ENCODE measurements at places on chromosomes 7 and 10.
A peak's percentile ranks its signal among the peaks of the same experiment; 100 is the strongest.

GRCh38 chr7:78765943-78766729, 687.3 kb downstream of the MAGI2 start:
- peak; percentile 32 for DNase-seq

DNA sequence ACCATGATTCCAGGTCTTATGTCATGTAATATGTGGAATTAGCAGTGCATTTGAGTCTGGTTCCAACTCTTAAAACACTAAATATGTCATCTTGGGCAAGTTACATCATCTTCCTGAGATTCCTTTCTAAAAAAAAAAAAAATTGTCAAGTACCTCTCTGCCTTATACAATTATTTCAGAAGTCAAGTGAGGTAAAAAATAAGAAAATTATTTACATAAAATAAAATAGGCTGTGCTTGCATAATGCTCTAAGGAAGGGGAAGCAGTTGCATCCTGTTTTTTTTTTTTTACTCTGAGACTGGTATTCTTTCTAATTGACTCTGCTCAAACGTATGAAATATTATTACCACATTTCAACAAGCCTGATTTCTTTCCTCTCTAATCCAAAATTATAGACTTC, 55.1 kb upstream of the SEMA3A start:
- DNase-seq: no peak

- no peak for DNase-seq
Measured at GRCh38 chr7:148921806-148922205, 37.7 kb upstream of the EZH2 start.

GRCh38 chr10:133438711-133439273, 14.4 kb upstream of the SPRN start:
- DNase-seq: peak; percentile 9

DNA sequence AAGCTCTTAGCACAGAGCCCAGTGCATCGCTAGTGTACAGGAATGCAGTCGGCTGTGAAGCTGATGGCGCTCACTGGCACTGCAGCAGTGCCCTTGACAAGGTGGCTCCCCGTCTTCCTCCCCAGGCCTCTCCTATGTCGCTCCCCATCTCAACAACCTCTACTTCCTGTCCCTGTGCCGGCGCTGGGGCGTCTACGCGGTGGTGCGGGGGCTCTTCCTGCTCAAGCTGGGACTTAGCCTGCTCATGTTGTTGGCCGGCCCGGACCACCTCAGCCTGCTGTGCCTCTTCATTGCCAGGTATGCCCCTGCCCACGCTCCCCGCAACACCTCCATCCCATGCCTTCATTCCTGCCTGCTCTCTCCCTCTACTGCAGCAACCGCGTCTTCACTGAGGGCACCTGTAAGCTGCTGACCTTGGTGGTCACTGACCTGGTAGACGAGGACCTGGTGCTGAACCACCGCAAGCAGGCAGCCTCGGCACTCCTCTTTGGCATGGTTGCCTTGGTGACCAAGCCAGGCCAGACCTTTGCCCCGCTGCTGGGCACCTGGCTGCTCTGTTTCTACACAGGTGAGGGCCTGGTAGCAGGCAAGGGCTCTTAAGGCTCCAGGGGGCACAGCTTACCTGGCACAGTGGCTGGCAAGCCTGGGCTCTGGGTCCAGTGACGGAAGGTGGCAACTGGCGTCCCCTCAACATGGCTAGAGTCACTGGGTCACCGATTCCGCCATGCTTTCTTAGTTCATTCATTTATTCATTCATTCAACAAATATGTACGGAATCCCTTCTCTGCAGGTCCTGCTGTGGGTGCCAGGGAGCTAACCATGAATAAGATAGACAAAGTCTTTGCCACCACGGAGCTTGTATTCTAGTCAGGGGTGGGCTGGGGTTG, 22.3 kb upstream of the C10orf95 start:
- DNase-seq: no peak

GRCh38 chr10:132192991-132193665, 6.4 kb downstream of the DPYSL4 start:
- DNase-seq: no peak

GRCh38 chr10:99339077-99339476, 9.9 kb downstream of the CNNM1 start:
- DNase-seq: peak; percentile 60

GRCh38 chr10:114470956-114471905, 66.9 kb upstream of the AFAP1L2 start:
- DNase-seq: peak; percentile 64

DNA sequence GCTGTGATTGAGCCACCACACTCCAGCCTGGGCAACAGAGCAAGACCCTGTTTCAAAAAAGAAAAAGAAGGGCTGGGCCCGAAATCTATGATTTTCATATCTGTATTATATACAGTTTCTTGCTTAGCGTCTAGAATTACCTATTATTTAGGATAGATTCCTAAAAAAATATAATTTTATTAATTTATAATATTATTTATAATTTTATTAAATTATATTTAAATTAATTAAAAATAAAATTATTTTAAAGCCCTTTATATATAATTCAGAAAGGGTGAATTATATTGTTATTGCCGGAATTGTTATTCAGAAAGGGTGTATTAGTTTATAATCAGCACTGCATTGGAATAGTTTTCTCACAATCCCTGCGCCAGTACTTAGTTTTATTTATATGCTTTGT, 14.5 kb downstream of the PPP1R9A start:
- no peak for DNase-seq

DNA sequence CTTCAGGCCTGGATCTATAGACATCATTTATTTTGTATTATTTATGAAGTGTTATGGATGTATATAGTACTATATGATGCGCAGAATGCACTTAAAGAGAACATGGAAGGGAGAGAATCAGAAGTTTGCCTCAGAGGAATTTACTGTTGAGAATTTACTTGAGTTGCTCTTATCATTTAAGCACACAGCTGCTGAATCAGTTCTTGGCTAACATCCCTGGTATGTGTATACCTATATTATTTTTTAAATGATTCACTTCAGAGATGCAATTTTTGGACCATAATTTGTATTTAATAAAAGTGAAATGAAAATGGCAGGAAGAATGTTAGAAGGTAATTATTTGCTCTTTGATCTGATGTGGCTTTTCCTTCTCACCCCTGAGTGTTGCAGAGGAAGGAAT, 191.6 kb downstream of the BICC1 start:
- DNase-seq: peak; percentile 38

DNA sequence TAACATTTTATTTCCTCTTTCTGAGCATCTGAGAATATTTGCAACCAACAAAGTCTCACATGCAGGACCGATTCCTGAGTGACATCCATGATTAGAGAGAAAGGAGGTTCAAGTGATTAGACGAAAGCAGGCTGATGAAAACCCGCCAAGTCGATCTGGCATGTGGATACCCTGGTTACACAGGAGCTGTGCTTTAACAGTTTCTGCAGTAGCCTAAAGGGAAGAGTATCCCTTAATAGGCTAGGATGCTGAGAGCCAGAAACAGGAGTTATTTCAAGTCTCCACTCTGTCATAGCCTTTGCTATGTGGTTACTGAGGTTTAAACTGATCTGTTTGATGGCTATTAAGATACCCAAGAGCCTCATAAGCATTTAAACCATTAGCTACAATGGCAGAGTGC, 82.5 kb downstream of the PRKCQ start:
- DNase-seq: no peak

GRCh38 chr7:155506854-155507337, 39.5 kb downstream of the CNPY1 start:
- DNase-seq: no peak

DNA sequence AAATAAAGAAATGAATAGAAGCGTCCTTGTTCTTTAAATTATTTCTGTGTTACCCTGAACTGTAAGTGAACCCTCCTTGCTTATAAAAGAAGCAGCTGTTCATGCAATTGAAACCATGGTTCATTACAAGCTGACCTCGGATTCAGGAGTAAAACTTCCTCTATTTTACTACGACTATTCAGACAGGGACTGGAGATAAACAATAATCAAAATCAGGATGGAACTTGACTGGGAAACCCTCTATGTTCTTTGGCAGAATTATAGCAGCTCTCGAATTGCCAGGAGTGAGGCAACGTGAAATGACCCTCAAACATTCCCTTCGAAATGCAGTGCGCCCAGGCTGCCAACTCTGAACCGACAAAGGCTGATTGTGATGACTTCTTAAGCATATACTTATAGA, 172.1 kb downstream of the CYP26A1 start:
- DNase-seq: no peak

- no peak for DNase-seq
Measured at GRCh38 chr7:104208421-104208780, 588 bp upstream of the ORC5 start.

DNA sequence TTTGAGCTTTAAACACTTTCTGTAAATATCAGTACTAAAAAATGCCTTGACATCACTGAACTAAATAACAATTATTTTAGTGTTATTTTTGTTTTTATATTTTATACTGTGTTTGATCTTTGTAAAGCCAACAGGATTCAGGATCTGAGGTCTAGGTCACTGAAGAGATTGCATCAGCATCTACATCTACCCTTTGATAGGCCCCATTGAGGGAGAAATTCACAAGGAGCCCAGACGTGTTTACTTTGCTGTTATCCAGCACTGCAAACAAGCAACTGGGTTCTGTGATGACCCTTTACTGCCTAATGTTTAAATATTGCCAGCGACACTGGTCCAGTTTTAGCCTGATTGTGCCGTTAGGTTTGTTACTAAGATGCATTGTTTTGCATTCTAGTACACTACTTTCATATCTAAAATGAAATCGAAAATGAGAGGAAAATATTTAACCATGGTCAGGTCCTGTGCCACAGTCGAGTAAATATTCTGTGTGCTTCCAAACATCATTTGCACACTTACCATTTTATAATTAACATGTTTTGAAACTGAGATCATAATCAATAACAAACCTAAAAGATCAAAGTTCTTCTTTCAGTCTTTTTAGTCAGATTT, 48.7 kb downstream of the SP8 start:
- DNase-seq: no peak

- no peak for DNase-seq
Measured at GRCh38 chr10:96497391-96497790, 16.3 kb downstream of the TLL2 start.

GRCh38 chr7:84134169-84134568, 60.4 kb downstream of the SEMA3A start:
- DNase-seq: no peak

GRCh38 chr7:137992550-137993394, 9.1 kb downstream of the CREB3L2 start:
- peak; percentile 94 for DNase-seq

- no peak for DNase-seq
Measured at GRCh38 chr10:76882796-76883195, 754.8 kb downstream of the KCNMA1 start.

DNA sequence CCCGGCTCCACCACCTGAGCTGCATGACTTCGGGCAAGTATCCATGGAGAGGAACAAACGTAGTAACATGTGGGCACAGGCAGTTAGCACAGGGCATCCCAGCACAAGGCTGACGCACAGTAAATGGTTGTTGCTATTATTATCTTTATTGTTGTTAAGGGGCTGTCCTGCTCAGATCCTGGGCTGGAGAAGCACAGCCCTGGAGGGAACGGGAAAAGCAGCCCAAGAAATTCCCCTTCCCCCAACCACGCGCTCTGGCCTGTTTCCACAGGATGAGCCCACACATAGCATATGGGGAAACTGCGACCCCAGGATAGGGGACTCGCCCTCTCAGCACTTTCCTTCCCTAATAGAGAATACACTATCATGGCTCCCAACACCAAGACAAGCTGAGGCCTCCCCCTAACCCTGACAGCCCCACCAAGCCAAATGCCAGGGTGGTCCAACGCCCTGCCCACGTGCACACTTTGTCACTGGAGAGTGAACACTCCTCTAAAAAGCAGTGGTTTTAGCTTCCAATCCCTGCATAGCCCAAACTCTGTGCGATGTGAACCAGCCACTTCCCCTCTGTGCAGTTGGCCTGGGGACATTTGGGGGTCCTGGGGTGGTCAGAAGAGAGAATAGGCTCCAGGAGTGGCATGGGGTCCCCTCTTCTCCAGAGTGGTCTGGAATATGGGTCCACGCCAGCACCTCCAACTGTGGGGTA, 11.0 kb downstream of the PSD start:
- no peak for DNase-seq

DNA sequence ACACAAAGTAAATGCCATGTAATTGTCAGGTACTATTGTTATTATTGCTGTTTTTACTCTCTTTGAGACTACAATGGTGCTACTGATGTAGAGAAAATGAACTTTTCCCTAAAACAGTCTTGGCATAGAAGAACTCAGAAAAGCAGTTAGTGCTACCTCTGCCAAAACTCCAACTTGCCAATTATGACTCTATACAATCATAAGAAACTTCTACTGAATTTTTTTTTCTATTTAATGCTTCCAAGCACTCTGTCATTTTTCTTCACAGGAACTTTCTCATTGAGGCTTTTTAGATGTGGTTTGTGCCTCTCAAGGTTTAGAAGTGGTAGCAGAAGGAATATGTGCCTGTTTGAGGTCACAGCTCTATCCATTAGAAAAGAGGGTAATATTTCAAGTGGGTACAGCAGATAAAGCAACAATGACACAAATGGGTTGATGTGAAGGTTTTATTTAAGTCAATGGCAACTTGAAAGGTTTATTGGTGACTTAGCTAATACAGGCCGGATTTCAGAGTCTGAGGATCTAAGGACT, 64.0 kb upstream of the FERD3L start:
- DNase-seq: no peak

DNA sequence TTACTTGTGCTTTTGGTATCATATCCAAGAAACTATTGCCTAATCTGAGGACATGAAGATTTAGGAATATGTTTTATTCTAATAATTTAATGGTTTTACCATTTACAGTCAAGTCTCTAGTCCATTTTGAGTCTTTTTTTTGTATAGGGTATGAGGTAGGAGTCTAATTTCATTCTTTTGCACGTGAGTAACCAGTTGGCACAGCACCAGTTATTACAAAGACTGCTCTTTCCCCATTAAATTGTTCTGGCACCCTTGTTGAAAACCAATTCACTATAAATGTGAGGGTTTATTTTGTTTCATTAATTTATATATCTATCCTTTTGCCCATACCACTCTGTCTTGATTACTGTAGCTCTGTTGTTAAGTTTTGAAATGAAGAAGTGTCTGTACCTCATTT, 381.6 kb downstream of the SUGCT start:
- DNase-seq: peak; percentile 57

DNA sequence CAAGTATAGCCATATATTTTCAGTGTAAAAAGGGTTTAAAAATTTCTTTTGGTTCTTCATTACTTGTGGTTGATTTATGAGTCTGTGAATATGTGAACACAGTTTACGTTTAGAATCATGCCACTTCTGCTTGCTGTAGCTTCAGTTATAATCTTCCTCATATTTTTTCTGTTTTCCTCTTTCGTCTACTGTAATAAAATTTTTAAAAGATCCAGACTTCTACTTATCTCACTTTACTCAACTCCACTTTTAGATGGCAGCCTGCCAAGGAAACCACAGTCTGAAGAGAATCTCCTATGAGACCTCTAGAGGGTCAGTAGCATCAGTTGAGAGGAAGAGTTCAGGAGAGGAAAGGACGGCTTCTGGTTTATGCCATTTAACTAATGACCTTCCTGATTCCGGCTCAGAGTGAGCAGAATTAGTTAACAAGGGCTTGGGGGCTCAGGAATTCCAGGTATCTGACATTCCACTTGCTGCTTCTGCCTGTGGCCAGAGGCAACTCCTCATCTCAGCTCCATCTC, 21.4 kb downstream of the CREB5 start:
- DNase-seq: peak; percentile 14

- DNase-seq: no peak
Measured at GRCh38 chr7:130486954-130487436, 4.9 kb upstream of the MEST start.

Data from M059J (cell line).